Myocyte (in vitro differentiated cells): ENCODE measurements at places on chromosomes 2 and 18. TPM values are rescaled to one million over a fixed set of nuclear protein-coding genes. Genes with fewer than 3 reads are reported as not detected.

DSG4 gene
- total RNA-seq: not detected in 2 replicates

ETAA1 gene
- 21.9 and 24.3 TPM in 2 replicates for total RNA-seq

CD207 gene
- 0.26 TPM in 1 of 2 replicates, not detected in the other for total RNA-seq

SCRN3 gene
- total RNA-seq: 51.6 and 53.7 TPM in 2 replicates

ACMSD gene
- total RNA-seq: not detected in 2 replicates

BBS5 gene
- 4.4 and 5.8 TPM in 2 replicates for total RNA-seq

RASGRP3 gene
- 5.2 and 7.8 TPM in 2 replicates for total RNA-seq

NEU4 gene
- 3.2 and 30.5 TPM in 2 replicates for total RNA-seq

SP5 gene
- total RNA-seq: not detected in 2 replicates

- peak; percentile 83 for DNase-seq
These were observed 89.4 kb downstream of the DGKD start for GRCh38 chr2:233443511-233444183.

DNA sequence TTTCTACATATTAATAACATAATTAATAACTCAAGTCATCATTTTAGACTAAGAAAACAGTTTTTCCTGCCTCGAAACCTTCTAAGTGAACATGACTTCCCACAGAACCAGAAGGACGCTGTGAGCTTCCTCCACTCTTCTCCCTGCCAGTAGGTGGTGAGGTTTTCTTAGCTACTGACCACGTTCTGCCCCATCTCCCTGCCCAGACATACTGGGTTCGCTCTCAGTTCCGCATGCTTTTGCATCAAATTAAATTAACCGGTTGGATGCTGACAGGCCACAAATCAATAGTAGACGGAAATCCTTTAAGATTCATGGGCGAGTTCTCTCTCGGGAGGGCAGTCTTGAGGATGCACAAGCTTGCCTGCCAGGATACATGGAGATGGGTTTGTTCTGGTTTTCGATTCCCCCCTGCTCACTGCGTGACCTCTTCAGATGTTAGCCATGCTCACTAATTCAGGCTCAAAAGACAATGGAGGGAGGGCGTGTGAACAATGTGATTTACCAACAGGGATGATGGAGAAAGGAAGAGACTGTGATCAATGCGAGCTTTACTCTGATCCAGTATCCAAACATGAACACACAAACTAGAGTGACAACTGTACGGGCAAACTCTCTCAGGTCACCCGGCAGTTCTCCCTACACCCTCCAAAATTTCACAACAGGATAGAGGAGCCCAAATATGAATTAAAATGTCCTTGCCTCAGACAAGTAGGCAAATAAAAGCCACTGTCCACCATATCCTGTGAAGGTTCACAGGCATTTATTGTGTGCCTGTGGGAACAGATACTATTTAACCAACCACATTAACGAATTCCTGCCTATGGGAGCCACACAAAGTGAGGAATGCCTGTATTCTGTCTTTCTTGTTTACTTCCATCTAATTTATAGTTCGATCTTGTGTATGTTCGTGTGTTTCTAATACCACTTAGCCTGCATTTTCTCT is 375.7 kb downstream of the EIPR1 start:
- peak; percentile 27 for DNase-seq

GRCh38 chr2:25041307-25041927 is 459 bp upstream of the EFR3B start:
- DNase-seq: peak; percentile 39

DNA sequence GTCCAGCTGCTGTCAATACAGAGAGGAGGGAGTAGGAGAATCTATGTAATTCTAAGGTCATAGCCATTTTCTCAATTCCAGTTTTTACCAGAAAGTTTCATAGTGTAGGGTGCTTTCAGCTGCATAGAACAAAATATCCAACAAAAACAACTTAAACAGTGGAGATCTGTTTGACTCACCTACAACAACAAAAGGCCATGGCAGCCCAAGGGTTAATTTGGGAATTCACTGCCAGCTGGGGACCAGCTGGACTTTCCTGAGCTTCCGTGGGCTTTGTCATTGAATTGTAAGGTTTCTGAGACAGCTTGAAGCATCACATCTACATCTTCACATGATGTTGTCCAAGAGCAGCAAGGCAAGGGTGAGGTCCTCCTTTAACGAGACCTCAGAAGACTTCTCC is 512.7 kb downstream of the IRS1 start:
- no peak for DNase-seq

DNA sequence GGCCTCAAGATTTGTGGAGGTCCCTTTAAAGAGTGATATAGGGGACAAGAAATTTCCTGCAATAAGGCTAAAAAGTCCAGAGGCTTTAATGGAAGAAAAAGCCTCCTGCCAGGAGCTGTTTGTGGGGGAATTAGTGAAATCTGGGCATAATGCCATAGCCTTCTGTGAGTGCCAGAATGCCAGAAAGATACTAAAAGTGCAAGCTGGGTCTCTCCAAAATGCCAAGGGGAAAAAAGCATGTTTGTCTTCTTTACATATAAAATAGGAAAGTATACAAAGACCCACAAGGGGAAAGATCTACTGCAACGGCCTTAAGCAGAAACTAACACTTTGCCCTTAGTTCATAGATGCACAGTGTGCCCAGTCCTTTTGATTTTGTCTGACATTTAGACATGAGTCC is 647.7 kb upstream of the ZNF804A start:
- DNase-seq: no peak

DNA sequence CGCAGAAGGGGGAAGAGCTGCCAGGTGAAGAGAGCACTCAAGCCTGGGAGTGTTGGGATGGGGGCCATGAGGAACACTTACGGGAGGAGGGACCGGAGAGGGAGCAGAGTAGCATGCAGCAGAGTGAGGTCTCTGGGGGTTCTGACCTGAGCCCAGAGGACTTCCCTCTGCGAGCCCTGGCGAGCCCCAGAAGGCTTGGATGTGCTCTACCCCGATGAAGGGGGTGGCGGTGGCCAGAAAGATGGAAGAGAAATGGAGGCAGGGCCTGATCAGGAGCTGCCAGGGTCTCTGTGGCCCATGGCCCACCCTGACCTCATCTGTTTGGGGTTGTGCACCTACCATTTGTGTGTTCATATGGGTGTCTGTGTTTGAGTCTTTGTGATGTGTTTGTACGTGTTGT is 42.0 kb downstream of the CROCC2 start:
- DNase-seq: no peak

DNA sequence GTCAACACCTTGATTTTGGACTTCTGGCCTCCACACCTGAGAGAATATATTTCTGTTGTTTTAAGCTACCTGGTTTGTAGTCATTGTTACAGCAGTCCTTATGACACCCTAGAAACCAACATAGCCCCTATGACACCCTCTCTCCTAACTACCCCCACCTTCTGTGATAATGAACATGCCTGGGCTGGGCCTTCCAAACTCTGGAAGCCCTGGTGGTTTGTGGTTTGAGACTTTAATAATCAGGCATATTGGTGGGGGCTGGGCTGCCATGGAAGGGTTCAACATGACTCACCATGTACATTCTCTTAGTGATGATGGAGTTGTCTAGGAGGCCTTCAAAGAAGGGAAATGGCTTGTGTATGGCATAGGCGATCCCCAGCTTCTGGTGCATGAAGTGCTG is 3.3 kb downstream of the SP110 start:
- DNase-seq: no peak

- no peak for DNase-seq
These were observed 66.5 kb downstream of the SLC40A1 start for GRCh38 chr2:189514104-189514503.

DNA sequence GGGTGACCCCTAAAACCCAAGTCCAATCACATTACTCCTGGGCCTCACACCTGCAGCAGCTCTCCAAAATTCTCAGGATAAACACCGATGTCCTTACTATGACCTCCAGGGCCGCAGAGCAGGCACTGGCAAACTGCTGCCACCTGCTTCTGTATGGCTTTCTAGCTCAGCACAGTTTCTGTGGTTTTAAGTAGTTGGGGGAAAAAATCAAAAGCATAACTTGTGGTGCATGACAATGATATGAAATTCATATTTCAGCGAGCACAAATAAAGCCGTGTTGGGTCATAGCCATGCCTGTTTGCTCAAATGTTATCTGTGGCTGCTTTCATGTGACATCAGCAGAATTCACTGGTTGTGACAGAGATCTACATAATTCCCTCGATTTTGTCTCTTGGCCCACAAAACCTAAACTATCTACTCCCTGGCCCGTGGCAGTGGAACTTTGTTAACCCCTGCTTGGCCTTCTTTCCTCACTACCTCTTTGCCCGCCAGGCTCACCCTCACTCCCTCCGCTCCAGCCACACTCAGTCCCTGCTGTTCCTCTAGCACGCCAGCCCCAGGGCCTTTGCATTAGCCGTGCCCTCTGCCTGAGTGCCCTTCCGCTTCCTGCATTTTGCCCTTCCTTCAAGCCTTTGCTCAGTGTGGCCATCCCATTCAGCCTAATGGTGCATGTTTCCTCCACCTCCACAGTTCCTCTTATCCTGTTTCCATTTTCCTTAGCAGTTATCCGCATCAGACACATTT is 108.3 kb downstream of the AGAP1 start:
- peak; percentile 39 for DNase-seq

DNA sequence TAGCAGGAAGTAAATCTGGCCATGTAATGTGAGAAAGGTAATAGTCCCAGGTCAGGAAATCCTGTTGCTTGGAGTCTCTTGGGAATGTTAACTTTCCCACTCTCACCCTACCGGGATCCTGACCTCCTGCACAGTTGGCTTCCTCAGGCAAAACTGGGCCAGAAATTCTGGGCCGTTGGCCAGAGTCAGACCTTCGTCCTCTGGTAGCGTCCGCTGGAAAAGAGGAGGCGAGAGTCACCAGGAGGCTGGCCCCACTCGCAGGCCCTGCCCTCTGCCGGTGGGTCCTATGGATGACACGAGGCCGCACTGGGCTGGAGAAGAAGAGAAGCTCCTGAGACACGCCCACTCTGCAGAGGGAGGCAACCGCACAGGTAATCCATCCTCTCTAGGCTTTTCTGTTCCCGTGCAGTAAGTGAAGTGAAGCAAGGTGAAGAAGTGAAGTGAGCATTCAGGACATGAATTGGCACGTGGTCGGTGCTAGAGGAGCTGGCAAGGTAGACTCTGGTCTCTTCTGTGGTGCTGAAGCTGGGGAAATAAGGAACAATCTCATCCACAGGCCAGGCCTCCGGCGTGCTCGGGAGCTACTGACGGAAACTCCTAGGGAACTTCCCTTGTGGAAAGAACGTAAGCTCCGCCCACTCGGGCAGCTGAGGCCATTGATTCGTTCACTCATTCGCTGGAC is 182.7 kb upstream of the GLI2 start:
- DNase-seq: no peak

DNA sequence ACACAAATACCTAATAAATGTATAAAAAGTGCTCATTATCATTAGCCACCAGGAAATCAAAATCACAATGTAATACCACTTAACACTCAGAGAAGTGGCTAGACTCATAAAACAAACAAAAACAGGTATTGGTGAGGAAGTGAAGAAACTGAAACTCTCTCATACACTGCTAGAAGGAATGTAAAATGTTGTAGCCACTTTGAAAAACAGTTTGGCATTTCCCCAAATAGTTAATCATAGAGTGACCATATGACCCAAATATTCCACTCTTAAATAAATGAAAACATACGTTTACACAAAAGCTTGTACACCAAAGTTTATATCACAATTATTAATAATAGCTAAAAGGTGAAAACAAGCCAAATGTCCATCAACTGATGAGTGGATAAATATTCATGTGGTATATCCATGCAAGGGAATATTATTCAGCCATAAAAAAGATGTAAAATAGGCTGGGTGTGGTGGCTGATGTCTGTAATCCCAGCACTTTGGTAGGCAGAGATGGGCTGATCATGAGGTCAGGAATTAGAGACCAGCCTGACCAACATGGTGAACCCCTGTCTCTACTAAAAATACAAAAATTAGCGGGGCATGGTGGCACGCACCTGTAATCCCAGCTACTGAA is 86.2 kb upstream of the COL5A2 start:
- no peak for DNase-seq

DNA sequence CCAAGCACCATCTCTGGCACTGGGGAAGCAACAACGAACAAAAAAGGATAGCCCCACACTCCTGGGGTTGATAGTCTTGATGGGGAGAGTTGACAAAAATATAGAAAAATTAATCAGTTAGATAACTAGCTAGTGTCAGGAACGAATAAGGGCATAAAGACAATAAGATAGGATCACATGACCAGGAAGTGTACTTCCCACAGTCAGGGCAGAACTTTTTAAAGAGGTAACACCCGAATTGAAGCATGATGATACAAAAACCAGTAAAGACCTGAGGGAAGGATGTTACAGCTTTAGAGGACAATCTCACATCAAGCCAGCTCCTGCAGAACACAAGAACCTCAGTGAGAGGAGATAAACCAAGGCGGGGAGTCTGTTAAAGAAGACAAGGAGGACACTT is 295.4 kb upstream of the CRIM1 start:
- DNase-seq: no peak

- no peak for DNase-seq
These were observed 61.4 kb upstream of the KIF5C start for GRCh38 chr2:148813603-148814065.

DNA sequence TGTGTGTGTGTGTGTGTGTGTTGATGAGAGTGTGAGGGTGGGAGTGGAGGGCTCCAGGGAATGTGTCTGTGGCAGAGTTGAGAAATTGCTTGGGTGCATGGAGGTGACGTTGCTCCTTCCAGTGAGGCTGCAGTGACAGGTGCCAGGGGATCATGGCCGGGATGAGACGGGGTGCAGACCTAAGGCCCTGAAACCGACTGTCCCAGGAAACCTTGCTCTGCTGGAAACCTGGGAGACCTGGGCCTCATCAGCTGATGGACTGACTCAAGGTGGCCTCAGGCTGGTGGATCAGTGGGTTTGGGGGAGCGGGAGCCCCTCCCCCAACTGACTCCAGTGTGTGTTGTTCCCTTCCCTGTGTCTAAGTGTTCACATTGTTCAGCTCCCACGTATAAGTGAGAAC is 56.6 kb downstream of the INHBB start:
- DNase-seq: no peak

DNA sequence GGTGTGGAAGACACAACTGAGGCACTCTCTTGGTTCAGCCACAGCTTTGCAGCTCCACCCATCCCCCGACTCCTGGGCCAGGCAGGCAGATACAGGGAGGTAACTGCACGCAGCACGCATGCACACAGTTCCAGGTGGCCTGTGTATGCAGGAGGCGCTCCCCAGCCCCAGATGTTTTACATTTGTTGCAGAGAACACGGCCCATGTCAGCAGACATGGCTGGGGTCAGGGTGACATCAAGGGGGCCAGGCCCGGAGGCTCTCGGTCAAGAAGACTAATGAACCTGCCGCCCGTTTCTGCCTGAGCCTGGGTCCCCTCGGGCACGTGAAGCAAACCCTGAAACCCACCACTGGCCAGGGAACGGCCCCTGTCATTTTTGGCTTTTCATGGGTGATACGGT is 57.3 kb downstream of the TWIST2 start:
- no peak for DNase-seq

- no peak for DNase-seq
These were observed 188.1 kb upstream of the SPRED2 start for GRCh38 chr2:65620524-65620923.

GRCh38 chr18:72742002-72742401 is 125.8 kb downstream of the NETO1 start:
- DNase-seq: no peak

GRCh38 chr2:117557626-117558025 is 256.9 kb upstream of the DDX18 start:
- no peak for DNase-seq

DNA sequence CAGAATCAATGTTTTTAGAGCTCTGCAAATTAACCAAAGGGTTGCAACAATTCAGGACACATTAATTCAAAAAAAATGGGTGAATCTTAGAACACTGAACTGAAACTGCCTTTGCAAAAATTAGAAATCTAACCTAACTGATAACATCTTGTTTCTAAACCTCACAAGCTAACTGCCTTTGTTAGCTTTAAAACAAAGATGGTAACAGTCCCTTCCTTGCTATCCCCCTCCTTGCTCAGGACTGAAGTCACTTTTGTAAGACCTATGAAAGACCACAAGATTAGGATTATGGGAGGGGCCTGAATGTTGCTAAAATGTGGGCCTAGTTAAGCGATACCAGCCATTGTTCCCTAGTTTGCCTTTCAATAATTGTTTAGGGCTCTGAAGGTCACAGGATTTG is 44.9 kb upstream of the LONRF2 start:
- no peak for DNase-seq
